ENCODE measurements at places on chromosomes 12 and 14.

DNA sequence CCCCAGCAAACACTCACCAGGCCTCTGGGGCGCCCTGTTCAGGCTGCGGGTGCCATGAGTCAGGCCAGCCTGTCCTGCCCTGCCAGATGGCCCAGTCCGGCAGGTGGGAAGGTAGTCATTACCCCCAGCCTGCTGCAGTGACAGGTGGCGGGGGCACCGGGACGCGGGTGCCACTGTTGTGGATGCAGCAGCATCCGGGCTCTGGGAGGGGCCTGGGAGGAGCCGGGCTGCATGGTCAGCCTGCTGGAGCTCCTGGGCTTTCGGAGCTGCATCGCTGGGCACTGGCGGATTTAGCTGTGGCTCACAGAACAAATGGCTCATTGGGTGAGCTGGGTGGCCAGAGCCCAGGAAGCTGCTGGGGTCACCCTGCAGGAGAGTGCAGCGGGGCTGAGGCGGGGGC lies 13.5 kb downstream of the CEP170B start:
- DNase-seq: no peak

DNA sequence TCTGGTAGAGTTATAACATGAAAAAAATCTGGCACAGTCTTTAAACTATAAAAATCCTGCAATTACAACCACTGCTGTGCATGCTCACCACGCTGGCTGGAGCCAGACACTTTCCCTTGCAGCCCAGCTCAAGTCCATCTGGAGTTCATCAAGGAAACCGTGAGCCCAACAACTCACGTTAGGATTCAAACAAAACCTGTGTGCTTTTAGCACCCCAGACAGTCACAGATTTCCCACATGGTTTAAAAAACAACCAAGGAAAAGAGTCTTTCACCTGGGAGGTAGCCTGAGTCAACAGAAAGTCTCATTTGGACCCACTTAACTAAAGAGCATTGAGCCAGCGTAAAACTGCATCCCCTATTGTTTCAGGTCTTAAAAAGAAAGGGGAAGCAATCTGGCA lies 4.7 kb downstream of the LRIG3 start:
- DNase-seq: no peak

- no peak for DNase-seq
These were observed 292.9 kb downstream of the BMP4 start for GRCh38 chr14:53663709-53664108.

DNA sequence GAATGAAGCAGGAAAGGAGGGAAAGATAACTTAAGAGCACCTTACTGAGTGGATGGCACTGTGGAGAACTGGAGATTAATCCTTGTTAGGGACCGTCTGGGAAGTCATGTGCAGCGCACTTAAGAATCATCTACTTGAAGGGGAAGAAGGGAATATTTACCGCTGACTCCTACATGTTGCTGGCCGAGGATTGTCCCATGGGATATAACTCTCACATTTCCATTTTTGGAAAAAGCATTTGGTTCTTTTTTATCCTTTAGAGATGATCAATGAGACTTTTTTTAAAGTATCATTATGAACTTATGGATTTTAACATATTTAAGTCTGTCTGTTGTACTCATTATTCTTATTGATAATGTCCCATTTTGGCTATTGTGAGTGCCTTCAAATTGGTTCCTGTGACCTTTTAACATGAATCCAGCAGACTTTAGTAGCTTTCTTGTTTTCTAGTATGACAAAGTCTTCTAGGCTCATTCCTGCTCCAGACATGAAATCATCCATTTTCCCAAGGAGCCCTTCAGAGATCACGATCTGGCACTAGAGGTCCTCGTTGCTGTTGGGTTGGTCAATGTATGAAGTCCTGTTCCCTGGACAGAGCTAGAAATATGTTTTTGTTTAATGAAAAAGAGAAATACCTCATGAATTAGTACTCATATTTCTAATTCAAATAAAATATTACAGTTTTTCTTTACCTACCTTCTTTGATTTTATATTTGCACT lies 20.2 kb upstream of the FAM234B start:
- DNase-seq: no peak

- no peak for DNase-seq
These were observed 10.9 kb upstream of the IL26 start for GRCh38 chr12:68236421-68237059.

DNA sequence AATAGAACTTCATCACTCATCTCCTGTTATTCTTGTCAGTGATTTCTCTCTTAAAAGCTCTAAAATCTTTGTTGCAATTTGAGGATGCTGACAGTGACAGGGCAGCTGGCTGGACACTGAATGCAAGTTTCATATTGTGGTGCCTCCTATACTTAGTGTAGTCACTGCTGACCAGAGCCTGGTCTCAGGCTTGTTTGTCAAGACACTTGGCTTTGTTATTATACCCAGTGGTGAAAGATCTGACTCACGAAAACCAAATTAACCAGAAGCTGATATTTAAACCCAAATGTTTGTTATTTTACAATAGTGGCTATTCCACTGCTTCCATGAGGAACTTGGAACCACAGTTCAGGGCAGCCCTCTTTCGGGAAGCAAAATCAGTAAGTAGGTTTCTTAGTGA lies 42.8 kb downstream of the RPGRIP1 start:
- DNase-seq: no peak

DNA sequence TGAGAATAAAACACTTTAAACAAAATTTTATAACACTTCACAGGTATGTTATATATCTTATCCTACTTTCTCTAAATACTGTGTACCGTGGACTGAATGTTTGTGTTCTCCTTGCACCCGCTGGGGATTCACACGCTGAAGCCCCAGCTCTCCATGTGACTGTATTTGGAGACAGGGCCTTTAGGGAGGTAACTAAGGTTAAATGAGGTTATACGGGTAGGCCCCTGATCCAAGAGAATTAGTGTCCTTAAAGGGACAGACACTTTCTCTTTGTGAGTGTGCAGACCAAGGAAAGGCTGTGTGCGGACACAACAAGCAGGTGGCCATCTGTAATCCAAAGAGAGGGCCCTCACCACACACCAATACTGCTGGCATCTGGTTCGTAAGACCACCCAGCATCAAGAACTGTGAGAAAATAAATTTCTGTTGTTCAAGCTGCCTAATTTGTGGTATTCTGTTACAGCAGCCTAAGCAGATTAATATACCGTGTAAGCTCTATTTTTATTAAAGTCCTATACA lies 70.1 kb upstream of the TTC7B start:
- DNase-seq: no peak

GRCh38 chr12:6948873-6949594 lies 2.1 kb upstream of the PTPN6 start:
- no peak for DNase-seq

DNA sequence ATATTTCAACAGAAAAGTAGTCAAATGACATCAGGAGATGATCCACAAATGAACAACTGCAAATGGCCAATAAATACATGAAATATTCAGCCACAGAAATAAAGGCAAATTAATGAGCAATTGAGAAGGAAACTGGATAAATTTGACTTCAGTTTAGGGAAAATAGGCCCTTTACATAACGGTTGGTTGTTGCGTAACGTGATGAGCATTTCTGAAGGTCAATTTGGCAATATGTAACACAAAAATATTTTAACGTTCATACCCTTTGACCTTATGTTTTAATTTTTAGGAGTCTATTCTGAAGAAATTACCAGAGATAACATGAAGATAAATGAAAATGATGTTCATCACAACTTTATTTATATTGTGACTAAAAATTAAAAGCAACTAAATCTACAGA lies 14.7 kb upstream of the MSRB3 start:
- no peak for DNase-seq

- DNase-seq: no peak
These were observed 95.0 kb downstream of the IGF1 start for GRCh38 chr12:102385343-102385742.

DNA sequence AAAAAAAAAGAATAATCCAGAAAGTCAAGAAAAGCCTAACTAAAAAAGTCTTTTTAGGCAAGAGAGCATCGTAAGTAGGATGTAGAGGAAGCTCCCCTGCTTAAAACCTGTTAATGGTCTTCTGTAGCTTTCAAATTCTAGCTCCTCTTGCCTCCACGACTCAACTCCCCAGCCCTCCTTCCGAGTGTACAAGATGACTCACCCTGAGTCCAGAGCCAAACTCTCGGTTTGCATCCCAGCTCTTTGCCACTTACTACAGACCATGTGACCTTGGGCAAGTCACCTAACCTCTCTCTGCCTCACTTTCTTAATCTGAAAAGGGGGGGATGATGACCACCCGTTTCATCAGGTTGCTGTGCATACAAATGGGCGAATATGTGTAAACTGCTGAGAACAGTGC lies 460.4 kb downstream of the DPF3 start:
- no peak for DNase-seq

- DNase-seq: no peak
These were observed 103.4 kb downstream of the EFCAB11 start for GRCh38 chr14:89851106-89851505.

DNA sequence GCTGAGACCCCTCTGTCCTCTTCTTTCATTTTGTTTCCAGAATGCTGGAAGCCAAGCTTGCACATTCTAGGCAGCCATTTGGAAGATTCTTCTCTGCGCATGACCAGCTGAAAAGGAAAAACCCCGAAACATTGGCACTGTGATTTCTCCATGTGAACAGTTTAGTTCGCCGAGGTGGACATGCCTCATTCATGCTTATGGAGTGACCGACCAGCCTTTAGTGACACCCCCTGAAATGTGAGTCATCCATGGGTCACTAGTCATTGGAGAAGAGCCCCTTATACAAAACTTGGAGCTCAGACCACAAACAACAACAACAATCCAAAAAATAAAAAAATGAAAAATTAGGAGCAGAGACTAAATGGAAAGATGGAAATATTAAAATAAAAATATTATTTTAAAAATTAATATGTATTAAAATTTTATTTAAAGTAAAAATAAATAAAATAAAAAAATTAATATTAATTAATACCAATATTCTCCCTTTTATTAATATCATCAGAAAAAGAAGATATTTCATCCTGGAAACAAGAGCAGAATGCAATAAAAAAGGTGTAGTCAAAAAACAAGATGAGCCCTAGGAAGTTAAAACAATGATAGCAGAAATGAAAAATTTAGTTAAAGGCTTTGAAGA lies 9.5 kb upstream of the KRT7 start:
- no peak for DNase-seq

- no peak for DNase-seq
These were observed at the start of gene ADGRD1 for GRCh38 chr12:130953771-130954543. Gene ADGRD1, plus strand, starts transcription at chr12:130953907. Its CDS starts 559 bp downstream, at chr12:130954466.

DNA sequence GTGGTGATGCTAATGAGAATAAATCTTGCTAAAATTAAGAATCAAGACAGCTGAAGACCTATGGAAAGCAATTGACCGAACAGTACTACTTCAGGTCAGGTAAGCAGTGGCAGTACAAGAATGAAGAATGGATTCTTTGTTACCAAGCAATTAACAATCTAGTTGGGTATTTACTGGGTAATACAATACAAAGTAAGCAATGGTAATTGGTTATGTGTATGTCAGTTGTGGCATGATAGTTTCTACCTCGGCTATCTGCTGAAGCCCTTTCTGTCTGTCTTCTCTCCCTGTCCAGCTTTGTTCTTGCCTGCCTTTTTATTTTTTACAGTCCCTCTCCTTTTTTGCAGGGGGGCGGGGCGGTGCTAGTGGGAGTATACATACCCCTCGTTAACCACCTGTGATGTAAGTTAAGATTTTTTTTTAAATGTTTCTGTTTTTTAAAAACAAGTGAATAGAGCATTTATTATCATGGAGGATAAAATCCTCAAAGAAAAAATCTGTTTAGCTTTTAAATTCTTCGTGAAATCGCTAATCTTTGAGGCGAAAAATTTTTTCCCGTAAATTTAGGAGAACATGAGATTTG lies 75.9 kb downstream of the RCOR1 start:
- DNase-seq: no peak

GRCh38 chr14:30303350-30303749 lies 255.6 kb upstream of the G2E3 start:
- no peak for DNase-seq

DNA sequence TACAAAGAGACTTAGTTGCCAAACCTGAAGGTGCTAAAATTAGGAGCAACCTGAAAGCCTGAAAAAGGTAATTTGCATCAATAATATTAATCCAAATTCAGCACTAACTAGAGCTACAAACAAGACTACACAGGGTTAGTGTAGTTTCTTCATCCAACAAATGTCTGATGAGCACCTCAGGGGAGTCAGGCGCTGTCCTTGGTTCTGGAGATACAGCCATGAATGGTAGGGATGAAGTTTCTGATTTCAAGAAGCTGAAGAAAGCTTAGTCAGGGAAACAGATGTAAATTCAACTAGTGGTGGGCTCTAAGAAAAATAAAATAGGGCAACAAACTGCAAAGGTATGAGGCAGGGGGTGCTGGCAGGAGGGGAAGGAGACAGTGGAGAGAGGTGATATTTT lies 266.3 kb downstream of the GLT1D1 start:
- DNase-seq: no peak

GRCh38 chr14:55160989-55161388 lies 30.4 kb downstream of the DLGAP5 start:
- DNase-seq: no peak

- no peak for DNase-seq
These were observed 24.0 kb downstream of the PLD4 start for GRCh38 chr14:104948736-104949031.

All from GOT3 (cell line).